ENCODE measurements at places on chromosomes 6 and 20.

DNA sequence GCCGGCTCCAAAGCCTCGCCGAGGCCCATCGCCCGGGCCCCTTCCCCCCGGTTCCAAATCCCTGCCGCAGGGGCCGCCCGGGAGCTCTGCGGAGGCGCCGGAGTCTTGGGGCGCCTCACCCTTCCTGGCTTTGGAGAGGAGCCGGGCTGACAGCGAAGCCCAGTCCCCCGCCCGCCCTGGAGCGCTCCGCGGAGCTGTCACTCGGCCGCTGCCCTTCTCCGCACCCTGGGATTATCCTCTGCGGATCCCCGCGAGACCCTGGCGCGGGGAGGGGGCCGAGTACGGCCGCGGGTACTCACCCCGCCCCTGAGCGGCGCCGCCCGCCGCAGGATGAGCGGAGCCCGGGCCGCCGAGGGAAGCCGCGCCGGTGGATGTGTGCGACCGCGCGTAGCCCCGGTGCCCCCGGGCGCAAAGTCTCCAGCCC is 343 bp downstream of the SNAP91 start:
- DNase-seq: no peak

GRCh38 chr6:124613031-124613430 is 349.2 kb upstream of the RNF217 start:
- DNase-seq: no peak

DNA sequence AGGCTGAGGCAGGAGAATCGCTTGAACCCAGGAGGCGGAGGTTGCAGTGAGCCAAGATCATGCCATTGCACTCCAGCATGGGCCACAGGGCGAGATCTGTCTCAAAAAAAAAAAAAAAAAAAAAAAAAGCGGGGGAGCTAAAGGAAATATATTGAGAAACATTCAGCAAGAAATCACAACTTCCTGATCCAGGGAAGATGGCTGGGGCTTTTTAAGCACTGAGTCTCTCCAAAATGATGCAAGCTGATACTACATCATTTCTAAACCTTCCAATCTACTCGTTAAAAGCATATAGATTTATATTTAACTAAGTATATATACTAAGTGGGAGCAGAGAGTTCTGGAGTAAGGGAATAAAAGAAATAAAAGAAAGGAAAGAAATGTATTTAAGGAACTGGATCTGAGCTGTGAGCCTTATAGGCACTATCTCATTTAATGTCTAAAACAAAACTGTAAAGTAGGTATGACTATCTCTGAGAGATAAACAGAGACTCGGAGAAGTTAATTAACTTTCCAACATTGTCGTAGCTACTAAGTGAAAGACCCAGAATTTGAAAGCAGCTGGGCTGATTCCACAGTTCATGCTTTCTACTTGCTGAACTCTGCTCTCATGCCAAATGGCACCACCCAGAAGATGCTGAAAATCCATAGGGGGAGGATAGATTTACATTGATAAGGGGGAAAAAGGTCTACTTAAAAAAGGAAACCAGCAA is 215.0 kb upstream of the MARCKS start:
- DNase-seq: no peak

DNA sequence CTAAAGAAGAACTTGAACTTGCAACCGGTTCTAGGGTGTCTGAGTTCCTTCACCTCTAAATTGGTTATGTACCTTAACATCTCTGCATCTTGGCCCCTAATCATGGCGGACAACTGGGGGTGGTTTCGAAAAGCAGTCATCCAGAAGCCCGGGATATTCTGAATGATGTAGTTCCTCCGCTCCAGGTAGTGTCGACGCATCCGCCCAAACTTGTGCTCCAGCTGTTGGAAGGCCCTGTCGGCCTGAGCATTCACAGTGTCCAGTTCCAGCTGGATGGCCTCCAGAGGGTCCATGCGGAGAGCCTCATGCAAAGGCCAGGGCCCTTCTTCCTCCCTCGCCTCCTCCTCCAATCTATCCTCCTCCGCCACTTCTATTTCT is 887 bp downstream of the TSPYL1 start:
- DNase-seq: no peak

GRCh38 chr6:25013246-25013645 is 77.5 kb upstream of the RIPOR2 start:
- DNase-seq: no peak

GRCh38 chr6:145749632-145750031 is 14.3 kb upstream of the EPM2A start:
- no peak for DNase-seq

GRCh38 chr6:2841264-2842138 is at the start of gene SERPINB1:
TSS of gene SERPINB1 (minus strand) at chr6:2841863. CDS start at chr6:2840586, 1,277 bp downstream.
- DNase-seq: peak; percentile 78

GRCh38 chr20:33259371-33259770 is 23.6 kb downstream of the BPIFA1 start:
- no peak for DNase-seq

- DNase-seq: no peak
Observed at GRCh38 chr20:60091861-60092260, 133.6 kb downstream of the CDH26 start.

DNA sequence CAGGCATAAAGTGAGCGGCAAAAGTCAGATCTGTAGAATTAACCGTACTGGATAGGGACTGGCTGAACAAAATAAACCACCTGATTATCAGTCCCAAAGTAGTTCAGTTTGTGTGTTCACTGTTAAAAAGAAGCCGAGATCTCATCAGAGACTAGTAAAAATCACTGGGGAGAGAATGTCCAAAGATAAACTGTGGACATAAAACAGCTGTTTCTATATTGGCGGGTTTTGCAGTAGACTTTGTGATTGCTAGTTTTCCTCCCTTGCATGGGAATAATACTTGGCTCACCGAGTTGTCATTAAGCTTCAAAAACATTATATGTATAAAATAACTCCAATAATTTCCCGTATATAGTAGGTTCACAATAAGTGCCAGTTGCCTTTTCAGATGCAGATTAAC is 114.2 kb upstream of the ID4 start:
- no peak for DNase-seq

DNA sequence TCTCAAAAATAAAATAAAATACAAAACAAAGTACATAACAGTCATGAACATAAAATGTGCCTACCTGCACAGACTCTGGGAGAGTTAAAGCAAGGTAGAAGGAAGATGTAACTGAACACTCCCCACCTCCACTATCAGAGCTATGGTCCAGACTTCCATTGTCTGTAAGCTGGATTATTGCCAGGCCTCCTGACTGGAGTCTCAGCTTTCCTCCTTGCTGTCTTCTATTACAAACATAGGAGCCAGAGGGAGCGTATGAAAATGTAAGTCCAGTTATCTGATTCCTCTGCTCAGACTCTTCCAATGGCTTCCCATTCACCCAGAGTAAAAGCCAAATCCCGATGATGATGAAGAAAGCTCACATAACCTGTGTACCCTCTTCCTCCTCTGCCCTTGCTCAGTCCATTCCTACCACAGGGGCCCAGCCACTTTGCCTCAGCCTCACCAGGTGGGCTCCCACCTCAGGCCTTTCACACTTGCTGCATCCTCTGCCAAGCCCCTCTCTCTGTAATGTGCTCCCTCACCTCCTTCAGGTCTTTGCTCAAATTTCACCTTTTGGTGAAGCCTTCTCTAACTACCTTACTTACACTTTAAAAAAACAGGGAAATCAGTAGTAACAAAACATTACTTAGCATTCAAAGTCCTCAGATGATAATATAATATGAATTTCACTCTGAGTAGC is 194.1 kb downstream of the RIMS1 start:
- DNase-seq: no peak

DNA sequence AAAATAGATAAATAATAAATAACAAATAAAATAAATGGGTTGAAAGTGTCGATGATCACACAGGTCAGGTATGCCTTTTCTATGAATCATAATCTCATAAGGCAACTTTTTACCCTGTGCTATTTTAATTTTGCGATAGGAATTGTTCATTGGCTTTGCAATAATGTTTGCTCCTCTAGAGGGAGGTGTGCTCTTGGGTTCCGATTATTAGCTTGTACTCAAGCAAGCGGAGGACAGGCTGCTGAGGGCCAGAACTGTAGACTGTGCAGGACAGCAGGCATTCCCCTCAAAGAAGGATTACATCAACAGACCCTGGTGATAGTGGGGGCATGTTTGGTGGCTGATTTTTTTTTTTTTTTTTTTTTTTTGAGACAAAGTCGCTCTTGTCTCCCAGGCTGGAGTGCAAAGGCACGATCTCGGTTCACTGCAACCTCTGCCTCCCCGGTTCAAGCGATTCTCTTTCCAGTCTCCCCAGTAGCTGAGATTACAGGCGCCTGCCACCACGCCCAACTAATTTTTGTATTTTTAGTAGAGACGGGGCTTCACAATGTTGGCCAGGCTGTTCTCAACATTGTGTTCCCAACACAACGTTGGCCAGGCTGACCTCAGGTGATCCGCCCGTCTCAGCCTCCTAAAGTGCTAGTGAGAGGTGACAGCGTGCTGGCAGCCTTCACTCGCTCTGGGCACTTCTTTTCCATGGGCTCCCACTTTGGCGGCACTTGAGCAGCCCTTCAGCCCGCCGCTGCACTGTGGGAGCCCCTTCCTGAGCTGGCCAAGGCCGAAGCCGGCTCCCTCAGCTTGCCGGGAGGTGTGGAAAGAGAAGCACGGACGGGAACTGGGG is 35.6 kb downstream of the RIOK1 start:
- no peak for DNase-seq

DNA sequence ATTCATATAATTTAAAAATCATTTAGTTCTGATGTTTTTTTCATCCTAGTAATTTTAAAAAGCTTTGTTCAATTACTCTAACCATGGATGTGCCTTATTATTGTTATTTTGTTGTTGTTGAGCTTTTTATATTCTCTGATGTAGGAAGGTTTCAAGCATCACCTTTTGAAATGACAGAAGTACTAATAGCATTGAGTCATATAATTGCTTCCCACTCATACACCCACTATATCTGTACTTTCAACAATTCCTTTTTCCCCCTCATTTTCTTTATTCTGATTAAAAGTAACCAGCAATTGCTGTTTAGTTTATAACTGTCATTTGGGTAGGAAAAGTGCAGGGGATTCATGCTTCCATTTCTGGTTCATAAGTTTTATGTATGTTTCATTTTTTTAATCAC is 38.6 kb downstream of the DNAH8 start:
- DNase-seq: no peak

DNA sequence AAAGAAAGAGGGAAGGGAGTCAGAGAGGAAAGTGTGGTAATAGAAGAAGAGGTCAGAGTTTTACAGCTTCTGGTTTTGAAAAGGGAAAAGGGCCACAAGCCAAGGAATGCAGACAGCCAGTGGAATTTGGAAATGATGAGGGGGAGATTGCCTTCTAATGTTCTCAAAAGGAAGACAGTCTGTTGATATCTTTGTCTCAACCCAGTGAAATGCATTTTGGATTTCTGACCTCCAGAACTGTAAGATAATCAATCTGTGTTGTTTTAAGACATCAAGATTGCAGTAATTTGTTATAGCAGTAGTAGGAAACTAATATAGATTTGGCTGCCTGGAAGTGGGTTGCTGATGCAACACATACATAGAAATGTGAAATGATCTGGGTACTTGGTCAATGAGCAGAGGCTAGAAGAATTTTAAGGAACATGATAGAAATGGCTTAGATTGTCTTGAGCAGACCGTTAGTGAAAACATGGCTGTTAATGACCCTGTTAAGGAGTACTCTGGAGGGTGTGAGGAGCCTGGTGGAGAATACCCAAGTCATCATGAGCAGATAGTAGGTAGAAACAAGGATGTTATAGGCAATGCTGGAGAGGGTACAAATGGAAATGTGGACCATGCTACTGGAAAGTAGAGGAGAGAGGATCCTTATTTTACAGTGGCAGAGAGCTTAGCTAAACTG is 255.8 kb upstream of the RAB32 start:
- no peak for DNase-seq

- DNase-seq: no peak
Observed at GRCh38 chr6:71589254-71589653, 297.1 kb upstream of the RIMS1 start.

DNA sequence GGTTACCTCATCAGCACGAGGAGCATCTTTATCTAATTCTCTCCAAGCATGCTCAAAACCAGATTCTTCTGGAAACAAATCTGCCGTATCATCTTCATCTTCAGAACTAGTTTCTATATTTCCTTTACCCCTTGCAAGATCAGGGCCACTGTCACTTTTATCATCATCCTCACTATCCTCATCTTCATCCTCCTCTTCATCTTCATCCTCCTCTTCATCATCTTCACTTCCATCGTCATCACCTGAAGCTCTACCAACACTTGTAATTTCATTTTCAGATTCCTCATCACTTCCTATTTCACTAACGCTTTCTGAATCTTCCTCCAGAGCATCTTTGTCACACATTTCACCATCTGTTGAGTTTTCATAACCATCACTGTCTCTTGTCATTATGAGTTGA is 8.9 kb downstream of the ESF1 start:
- no peak for DNase-seq

DNA sequence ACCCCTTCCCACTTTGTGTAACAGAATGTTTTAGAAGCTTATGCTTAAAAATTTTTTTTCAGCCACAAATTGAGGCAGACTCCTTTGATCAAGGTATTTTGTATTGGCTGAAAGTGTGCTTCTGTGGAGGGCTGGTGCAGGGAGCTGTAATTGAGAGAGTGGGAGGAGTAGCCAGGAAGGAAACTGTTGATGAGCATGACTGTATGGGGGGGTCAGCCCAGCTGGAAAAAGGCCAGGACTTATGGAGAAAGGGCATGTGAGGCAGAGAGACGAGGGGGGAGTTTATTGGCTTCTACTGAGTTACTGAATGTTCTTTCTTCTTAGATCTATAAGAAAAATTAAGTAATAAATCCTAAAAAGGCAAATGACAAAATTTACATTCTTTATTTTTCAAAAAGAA is 13.4 kb downstream of the RFPL4B start:
- DNase-seq: no peak

DNA sequence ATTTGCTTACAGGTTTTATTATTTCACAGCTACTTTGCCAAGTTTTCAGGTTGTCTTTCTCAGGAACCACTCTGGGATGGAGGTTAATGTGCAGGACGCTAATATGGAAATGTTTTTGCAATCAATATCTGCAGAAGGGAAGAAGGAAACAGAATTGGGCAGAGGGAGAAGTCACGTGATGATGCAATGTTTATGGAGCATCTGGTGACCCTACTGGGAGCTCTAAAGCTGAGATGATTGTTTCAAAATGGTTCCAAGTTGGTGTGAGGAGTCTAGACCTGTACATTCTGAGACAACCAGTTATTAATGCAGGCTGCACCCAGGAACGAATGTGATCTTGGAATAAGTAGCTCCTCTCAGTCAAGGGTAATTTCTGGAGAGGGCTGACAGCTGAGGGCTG is 905.4 kb upstream of the FLRT3 start:
- DNase-seq: no peak

DNA sequence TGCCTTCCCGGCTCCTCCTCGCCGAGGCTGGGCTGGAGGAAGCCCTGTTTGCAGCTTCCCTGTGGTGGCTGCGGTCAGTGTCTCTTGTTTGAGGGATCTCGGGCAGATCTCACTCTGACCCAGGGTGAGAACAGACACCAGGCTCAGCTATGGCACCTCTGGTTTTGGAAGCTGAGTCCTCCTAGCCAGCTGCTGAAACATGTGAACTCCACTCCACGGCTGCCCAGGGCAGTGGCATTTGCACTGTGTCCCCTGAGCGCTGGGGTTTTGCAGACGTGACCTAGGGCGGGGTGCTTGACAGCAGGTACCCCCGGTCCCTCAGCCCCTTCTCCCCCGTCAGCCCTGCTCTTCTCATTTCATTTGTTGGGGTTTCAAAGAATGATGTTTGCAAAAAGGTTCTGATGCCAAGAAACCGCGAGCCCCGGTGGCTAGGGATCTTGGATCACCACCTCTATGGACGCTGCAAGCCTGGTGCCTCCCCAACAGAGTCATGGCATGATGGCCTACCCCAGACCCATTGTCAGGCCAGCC is 55.0 kb upstream of the DACT2 start:
- DNase-seq: no peak

GRCh38 chr20:49701241-49701790 is 12.4 kb downstream of the B4GALT5 start:
- no peak for DNase-seq

- DNase-seq: no peak
Observed at GRCh38 chr20:53901064-53901463, 169.3 kb downstream of the BCAS1 start.

All from NCI-H187 (cell line).